ENCODE measurements at places on chromosomes 2 and 18.

GRCh38 chr2:213175673-213176247 is 24.3 kb upstream of the IKZF2 start:
- no peak for DNase-seq

DNA sequence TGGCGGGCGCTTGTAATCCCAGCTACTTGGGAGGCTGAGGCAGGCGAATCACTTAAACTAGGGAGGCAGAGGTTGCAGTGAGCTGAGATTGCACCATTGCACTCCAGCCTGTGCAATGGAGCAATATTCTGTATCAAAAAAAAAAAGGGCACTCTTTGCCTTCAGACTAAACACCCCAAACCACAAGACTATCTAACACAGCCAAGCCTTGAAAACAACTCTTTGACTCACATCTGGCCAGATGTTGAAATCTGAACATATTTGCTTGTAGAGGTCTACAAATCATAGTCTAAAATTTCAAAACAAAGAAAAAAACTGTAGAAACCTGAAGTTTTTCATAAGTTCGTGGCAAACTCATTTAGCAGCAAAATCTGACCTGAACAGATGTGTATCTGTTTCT is 94.9 kb downstream of the FAM161A start:
- DNase-seq = no peak

GRCh38 chr2:197190100-197190432 is 120.5 kb downstream of the ANKRD44 start:
- DNase-seq = no peak

DNA sequence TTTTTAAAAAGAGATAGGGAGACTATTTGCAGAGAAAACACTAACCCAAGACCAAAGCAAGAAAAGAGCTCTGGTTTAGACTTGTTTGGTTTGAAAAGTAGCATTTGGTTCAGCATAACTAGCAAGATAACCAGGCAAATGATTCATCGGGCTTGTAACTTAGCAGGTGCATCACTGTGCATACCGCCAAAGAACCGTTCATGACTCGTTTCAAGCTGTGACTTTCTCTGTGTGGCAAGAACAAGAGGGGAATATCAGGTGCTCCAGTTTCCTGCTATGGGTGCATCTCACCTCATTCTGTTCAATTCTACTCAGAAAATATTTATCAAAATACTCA is 244.9 kb downstream of the ETAA1 start:
- DNase-seq = no peak

GRCh38 chr2:8545695-8546611 is 135.9 kb upstream of the ID2 start:
- DNase-seq = no peak

DNA sequence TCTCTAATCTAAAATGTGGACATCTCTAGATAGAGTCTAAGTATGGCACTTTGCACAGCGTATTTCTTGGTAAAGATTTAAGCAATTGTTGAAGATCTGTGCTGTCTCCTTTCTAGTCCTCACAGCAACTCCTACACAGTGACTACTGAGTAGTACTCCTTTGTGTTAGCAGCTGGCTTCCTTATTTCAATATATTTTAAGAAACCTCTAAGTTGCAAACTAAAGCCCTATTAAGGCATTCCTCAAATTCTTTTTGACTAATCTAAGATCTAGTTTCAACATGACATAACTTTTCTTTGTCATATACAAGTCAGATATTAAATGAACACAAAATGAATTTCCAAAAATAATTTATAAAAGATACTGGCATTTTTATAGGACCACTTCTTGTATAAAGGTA is 121.8 kb upstream of the DNAJC10 start:
- no peak for DNase-seq

DNA sequence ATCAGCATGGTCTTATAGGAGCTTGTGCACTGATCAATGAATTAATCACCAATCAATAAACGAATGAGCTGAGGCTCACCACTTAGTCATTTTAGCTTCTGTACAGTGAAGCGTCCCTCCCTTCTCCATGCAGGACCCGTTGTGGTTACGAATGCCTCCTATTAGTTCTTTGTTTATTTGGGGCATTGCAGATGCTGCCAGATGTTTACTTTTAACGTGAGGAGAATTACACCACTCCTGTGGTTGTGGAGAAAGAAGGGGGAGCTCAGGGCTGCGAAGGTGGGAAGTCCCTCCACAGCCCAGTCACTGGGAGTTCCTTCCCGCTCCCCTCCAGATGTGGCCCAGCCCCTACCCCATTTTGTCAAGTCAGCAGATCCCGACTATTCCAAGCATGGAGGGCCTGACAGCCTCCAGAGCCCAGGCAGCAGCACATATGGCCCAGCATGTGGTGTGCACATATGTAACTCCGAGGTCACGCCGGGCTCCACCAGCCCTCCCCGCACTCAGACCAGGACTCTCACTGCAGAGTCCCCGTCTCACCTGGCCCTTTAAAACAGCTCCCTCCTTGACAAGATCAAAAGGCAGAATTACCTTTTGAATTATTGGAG is 20.9 kb downstream of the PKDCC start:
- no peak for DNase-seq

- DNase-seq = no peak
Observed at GRCh38 chr18:48816554-48816953, 134.2 kb downstream of the SMAD7 start.

GRCh38 chr2:16333681-16334080 is 332.0 kb downstream of the CYRIA start:
- no peak for DNase-seq

GRCh38 chr2:111912547-111912946 is 14.1 kb downstream of the MERTK start:
- DNase-seq = no peak

DNA sequence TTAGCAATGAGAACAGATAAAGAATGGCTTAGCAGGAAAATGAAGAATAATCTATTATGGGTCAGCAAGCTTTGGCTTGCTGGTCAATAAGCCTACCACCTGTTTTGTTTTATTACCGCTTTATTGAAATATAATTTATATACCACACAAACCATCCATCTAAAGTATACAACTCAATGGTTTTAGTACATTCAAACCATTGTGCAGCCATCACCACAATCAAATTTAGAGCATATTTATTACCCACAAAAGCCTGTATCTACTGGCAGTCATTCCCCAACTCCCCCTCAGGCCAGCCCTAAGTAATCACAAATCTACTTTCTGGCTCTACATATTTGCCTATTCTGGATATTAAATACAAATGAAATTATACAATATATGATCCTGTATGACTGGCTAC is 17.2 kb downstream of the PPP3R1 start:
- no peak for DNase-seq

DNA sequence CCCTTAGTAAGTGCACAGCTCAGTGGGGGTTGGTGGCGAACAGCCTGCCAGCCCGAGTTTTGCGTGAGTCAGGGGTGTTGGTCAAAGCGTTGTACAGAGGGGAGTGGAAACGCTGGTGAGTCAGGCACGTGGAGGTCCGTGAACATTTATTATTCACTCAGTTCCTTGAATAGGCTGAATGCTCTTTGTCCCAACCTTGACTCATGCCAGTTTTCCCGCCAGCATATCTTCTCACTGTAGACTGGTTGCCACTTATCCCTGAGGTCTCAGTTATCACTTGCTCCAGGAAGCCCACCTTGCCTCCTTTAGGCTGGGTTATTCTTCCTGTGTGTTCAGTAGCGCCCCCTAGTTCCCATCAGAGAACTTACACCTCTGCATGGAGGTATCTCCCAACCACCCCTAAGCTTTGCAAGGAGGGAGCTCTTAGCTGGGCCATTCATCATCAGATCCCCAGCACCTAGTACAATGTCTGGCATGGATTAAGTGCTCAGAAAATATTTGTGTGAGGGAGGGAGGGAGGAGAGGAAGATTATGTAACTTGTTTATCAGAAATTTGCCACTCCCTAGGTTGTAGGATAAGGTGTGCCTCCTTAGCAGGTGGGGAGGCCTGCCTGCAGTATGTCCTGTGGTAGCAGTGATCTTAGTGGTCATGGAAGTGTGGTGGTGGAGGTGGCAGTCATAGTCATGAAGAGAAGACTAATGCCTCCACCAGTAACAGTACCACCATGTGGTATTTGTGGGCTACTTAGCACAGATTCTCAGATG is 72.1 kb downstream of the CABLES1 start:
- no peak for DNase-seq

DNA sequence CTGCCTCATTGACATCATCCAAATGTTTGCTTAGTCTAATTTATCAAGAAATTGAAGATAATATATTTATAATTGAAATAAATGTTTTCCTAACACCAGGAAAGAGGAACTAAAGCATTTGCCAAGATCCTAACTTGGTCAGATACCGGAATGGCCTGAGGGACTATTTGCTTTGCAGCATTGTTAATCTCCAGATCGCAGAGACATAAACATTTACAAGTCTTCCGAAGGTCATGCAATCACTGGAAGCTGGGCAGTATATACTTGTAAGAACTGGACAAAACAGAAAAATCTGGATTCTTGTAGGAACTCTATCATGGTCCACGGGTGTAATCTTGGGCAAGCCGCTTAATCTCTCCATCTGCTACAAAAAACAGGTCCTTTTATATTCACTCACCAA is 42.2 kb downstream of the CYBRD1 start:
- no peak for DNase-seq

- DNase-seq = no peak
Observed at GRCh38 chr2:168577885-168578284, 121.8 kb downstream of the CERS6 start.

GRCh38 chr2:233449921-233450863 is 95.9 kb downstream of the DGKD start:
- DNase-seq = no peak

DNA sequence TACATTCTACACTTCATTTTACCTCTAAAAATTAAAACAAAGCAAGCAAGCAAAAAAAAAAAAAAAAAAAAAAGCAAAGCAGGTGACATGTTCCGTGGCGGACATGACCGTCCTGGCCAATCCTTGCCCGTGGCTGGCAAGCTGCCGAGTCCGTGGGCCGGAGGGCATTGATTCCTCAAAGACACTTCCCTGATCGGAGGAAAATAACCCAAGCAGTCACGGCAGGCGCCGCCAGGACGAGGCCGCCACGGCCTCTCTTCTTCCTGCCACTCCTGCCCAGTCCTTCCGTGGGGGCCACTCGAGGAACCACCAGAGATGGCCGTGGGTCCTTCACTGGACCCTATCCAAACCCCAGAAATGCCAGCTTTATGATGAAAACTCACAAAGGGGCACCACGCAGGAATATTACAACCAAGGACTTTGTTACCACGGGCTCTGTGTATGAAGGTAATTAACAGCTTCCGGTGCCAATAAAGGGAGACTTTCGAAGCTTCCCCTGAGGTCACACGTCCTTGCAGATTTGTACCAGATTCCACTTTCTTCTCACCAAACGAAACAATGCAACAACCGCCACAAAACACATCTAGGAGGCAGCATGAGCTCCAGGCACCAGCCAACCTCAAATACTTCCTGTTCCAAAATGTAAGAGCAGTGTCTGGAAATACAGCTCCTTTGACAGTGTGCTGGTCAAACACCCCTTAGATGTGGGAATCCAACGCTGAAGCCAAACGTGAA is 170.3 kb downstream of the HDAC4 start:
- DNase-seq = no peak

DNA sequence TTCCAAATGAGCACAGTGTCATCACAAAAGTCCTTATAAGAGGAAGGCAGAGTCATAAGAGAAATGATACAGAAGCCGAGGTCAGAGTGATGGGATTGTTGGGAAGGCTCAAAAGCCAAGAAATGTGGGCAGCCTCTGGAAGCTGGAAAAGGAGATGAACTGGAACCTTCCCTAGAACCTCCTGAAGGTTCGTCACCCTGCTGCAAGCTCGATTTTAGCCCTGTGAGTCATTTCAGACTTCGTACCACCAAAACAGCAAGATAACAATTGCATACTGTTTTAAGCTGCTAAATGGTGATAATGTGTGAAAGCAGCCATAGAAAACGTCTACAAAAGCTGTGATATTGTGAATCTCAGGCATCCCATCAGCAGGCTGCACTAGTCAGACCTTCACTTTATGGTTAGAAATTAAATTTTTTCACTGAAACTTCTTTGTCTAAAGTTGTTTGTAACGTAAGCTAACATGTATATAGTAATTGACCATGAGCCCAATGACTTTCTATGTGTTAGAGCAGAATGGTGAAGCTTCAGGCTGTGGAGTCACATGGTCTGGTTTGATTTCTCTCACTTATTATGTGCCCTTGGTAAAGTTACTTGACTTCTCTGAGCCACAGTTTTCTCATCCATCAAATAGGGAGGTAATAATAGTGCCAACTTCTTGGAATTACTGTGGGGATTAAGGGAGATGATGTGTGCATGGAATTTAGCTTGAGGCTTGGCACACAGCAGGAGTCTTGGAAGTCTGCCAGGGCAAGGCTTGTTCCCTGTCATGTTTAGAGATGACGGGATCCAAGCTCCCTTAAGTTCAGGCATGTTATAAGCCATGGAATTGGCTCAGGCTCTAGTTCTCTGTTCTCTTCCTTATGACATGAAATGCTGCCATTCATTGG is 132.0 kb upstream of the CCDC195 start:
- DNase-seq = peak; percentile 57

GRCh38 chr2:27135478-27135955 is 1.1 kb upstream of the PREB start:
- DNase-seq = no peak

GRCh38 chr18:14939141-14939540 is 191.2 kb downstream of the ANKRD30B start:
- DNase-seq = no peak

GRCh38 chr2:105904938-105905337 is 160.2 kb downstream of the NCK2 start:
- DNase-seq = no peak

- DNase-seq = no peak
Observed at GRCh38 chr2:76211991-76212985, 501.6 kb upstream of the GCFC2 start.

DNA sequence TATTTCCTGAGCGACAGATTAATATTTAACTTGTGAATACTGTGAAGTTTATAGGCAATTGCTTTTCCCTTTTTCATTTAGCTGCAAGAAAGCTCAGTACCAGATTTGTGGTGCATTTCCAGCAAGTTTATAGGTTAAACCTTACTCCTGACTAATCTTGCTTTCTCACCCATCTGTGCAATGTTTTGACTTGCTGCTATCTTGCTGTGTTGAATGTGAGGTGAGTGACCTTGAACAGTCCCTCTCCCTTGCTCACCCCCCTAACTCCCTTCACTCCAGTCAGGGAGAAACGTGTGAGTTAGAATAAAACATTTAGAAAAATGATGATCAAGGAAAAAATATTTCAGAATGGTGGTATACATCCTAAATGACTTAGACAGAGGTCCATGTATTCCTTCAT is 39.8 kb upstream of the PARD3B start:
- no peak for DNase-seq

GRCh38 chr2:119678021-119678656 is 862 bp upstream of the TMEM177 start:
- peak; percentile 88 for DNase-seq

- no peak for DNase-seq
Observed at GRCh38 chr18:69161383-69162028, 239.2 kb upstream of the DOK6 start.

DNA sequence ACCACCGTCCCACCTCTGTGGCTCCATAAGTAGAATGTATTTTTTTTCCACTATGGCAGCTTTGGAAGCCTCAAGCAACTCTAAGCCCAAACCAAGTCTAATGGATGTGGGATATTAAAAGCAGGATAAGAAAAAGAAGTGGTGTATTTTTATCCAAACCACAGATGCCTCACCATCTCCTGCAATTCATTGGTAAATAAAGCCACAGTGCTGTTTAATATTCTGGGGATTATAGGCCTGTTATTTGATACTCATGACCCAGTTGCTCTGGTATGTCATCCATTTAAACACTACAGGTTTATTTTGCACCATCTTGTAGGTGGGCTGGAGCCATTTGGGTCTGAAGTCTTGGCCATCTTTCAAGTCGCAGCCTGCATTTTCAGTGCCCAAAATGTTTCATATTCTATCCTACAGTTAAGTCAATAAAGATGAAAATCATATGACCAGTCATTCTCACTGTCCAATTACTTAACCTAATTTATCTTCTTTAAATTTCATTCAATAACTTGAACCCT is 279.5 kb upstream of the EPHA4 start:
- no peak for DNase-seq
